M059J (cell line): ENCODE measurements at places on chromosomes 7 and 10.
A peak's percentile ranks its signal among the peaks of the same experiment; 100 is the strongest.

DNA sequence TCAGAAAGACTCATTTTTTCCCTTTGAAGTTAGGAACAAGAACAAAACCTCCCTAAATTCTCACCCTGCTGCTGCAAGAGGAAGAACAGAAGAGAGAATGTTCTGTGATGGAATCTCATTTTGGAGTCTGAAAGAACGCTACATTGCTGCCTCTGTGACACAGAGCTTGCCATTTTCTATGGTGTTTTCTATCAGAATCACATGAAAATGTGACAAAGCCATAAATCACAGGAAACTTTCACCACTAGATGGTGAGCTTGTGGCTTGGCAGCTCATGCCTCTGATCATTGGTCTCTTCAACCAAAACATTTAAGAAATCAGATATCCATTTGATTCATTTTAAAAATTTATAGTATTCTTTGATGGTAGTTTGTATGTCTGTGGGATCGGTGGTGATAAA lies 82.9 kb downstream of the CADPS2 start:
- DNase-seq, result peak; percentile 13

DNA sequence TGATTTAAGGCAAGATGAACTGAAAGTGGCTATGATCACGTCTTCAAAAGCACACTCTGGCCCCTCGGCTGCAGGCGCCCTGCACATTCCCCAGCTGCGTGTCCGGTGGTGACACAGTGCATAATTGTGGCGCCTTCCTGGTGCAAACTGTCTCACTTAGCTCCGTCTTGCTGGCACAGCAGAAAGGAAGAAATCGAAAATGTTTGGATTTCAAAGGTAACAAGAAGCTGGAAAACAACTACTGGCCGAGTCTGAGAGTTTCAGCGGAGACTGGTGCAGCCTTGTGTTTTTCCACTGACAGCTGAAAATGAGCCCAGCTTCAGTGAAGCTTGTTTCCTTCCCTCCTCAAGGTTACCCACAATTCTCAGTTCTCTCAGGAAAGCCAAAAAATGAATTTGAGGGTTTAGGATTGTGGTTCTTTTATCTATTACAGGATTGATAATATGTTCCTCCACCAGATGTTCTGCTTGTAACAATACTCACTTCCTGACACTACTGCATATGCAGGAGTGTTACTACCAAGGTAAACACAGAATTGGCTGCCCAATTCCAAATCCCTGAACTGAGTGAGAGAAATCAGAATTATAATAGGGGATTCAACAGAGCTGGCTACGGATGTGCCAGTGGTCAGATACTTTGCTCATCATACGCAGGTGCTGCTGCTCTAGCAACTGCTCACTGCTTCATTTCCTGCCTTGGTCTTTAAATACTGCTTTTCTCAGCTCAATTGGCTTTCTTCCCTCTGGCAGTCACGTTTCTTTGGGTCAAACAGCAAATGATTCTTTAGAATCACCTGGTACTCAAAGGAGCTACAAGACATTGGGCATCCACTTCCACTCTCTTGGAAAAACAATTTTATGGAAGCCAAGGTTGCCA lies 63.7 kb downstream of the TRUB1 start:
- peak; percentile 61 for DNase-seq

DNA sequence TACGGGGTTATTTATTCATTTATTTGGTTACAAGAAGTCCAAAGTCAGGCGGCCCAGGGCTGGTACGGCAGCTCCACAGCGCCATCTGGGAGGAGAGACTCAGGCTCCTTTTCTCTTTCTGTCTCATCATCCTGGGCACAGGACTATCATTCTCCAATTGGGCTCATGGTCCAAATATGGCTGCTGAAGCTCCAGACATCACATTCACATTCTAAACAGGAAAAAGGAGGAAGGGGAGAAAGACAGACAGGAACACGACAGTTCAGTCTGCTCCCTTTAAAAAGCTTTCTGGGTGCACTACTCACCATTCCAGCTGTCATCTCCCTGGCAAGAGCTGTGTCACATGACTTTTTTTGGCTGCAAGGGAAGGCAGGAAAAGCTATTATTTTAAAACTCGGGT lies 74.4 kb upstream of the PDZD8 start:
- DNase-seq, result no peak

GRCh38 chr10:63133821-63134557 lies 861 bp downstream of the NRBF2 start:
- peak; percentile 42 for DNase-seq

DNA sequence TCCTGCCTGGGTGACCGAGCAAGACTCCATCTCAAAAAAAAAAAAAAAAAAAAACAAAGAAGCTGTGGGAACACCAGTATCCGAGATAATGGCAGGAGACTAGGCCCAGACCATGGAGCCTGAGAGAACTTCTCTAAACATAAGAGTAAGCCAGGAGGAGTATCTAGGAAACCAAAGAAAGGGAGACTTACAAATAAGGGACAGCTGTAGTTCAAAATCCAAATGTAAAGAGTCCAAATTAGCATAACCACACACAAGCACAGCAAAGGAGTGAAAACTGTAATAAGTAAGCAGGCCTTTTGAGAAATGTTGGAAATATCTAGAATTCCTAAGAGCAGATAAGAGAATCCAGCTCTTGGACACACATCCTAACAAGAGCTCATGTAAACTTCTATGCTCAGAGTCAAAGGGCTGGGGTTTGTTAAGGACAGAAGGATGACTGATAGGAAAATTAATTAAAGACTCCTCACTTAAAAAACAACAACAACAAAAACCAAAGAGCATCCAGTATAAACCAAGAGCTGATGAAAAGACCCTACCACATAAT lies 15.8 kb downstream of the ZNF25 start:
- no peak for DNase-seq

- no peak for DNase-seq
Observed at GRCh38 chr10:14118953-14119352, 211.8 kb downstream of the FRMD4A start.

- DNase-seq, result peak; percentile 58
Observed at GRCh38 chr10:68628576-68629127, 68.5 kb downstream of the TET1 start.

DNA sequence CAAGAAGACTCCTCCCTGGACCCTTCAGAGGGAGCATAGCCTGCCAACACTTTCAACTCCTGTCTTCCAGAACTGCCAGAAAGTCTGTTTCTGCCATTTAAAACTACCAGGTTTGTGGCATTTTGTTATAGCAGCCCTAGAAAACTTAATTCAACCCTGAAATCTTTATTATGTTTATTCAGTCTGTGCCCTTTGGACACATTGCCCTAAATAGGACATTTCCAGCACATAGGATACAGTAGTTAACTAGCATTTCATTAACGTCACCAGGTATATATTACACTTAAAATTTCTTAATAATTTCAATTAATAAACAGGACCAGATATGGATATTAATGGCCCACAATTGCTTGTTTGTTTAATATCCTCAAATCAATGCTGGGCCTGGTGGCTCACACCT lies 54.3 kb downstream of the KCNH2 start:
- DNase-seq, result no peak

DNA sequence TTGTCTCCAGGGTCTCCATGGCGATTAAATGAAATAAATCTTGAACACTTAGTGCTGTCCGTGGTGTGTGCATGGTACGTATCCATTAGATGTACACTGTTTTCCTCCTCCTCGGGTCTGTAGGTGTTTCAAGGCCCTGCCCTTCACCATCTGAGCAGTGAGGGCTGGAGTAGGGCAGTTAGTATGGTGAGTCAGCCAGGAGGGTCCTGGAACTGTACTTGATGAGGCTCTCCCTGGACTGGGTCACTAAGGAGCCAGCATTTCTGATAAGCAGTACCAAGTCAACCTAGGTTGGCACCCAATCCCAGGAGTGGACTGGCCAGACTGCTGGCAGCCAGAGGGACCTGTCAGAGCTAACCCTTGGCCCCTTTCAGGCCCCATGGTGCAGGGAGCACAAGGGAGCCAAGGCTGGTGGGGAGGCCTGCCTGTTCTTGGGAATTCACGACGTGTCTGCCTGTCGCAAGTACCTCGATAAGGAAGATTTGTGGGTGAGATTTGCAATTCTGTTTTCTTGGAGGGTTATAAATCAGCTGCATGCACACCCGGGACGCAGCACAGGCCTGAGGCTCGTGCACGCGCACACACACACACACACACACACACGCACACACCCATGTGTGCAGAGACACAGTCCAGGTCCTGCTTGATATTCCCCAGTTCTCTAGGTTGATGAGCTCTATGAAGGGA lies 114.2 kb downstream of the ZMIZ1 start:
- peak; percentile 65 for DNase-seq

DNA sequence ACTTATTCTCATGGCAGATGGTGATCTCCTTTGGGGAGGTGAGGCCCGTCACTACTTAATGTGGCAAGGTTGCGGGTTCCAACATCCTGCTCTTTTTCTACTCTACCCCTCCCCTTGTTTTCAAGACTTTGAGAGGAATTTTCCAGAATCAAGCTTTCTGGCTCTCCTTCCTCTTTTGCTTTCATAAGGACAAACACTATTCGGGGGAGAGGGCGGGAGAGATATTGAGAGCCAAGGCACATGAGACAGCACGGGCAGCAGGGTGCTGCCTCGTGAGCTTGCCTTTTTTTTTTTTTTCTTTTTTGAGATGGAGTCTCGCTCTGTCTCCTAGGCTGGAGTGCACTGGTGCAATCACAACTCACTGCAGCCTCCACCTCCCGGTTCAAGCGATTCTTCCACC lies 6.9 kb upstream of the PFKFB3 start:
- peak; percentile 26 for DNase-seq

DNA sequence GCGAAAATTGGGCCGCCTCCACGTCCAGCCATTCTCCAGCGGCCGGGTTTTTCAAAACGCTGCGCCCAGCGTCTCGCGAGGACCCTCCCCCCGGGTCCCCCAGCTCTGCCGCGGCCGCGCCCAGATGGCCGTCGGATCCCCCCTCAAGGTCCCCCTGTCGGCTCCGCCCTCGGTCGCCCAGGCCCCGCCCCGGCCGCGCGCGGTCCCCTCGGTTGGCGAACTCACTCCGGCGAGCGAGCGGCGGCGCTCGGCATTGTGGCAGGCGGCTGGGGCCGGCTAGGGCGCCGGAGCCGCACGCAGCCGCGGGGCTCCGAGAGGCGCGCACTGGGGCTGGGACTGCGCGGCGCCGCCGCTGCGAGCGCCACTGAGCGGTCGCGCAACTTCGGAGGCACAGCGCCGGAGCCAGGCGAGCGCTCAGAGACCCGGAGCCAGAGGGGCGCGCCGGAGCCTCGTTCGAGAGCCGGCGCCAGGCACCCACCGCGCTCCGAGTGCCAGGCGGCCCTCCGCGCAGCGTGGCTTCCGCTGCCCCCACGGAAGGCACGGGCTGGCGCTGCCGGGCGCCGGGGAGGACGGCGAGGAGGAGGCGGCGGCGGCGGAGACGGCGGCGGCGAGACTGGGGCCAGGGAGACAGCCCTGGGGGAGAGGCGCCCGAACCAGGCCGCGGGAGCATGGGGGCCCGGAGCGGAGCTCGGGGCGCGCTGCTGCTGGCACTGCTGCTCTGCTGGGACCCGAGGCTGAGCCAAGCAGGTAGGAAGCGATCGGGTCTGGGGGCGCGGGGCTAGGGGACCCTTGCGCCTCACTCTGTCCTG lies at the start of gene UNC5B:
Gene UNC5B, plus strand, starts transcription at position 253 of the 809 bp plus-strand sequence. Its CDS starts 416 bp downstream, at position 669.
- DNase-seq, result peak; percentile 72
